Right forelimb (tissue), 1 donor: ENCODE measurements at places on chromosomes 2 and 18.

DNA sequence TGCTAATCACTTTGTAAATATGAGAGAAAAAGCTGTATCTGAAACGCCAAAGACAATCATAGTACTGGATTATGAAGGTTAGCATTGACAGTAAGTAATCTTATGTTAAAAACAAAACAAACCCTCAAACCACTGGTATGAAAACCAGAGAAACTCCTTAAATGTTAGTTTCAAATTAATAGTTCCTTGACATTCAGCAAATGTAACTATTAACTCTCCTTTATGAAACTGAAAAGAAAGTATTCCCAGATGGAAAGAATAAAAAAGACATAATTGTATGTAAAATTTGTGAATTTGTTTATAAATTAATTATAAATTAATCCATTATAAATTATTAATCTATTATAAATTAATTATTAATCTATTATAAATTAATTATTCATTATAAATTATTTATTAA lies 12.3 kb downstream of the FASTKD1 start:
- no peak for DNase-seq

GRCh38 chr2:236179236-236180075 lies 11.3 kb upstream of the GBX2 start:
- no peak for DNase-seq

- DNase-seq = no peak
Observed at GRCh38 chr18:40283560-40283959, 1671.5 kb upstream of the PIK3C3 start.

GRCh38 chr2:9207641-9208311 lies 1.2 kb downstream of the ASAP2 start:
- DNase-seq = no peak

DNA sequence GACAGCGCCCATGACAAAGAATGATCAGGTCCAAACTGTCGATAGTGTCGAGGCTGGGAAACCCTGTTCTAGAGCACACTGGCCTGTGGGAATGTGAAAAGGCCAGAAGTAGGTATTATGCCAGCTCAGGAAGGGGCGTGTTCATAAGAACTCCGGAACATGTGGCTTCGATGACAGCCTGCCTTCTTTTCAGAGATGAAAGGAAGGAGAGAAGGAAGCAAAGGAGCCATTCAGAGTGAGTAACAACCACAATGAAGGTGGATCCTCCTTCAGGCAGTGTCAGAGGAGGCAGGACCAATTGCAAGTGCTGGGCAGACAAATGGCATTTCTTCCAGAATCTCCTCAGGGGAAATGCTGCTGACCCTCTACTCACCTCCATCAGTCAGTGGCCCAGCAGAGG lies 58.5 kb downstream of the NCKAP5 start:
- DNase-seq = no peak

DNA sequence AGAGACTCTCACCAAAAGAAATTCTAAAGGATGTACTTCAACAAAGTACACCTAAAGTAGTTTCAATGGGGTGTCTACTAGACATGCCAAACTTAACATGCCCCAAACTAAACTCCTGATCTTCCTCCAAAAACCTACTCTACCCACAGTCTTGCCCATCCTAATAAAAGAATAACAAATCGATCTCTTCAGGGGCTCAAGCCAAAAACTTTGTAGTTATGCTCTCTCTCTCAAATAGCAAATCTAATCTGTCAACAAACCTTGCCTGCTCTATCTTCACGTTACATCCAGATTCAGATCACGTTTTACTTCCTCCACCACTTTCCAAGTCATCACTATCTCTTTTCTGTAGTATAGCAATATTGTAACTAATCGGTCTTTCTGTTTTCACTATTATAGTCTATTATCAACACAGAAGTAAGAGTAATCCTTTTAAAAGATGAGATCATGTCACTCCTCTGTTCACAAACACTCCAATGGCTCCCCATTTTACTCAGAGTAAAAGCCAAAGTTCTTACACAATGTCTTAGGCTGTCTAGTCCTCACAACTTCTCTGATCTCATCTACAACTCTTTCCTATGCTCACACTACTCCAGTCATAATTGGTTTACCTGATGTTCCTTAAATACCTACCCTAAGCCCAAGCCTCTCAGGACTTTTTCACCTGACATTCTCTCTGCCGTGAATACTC lies 79.9 kb downstream of the THADA start:
- no peak for DNase-seq

GRCh38 chr2:203535078-203535783 lies at the start of gene RAPH1:
Gene RAPH1 (minus strand): TSS chr2:203535301. CDS start chr2:203495353, 39,948 bp downstream.
- peak; percentile 89 for DNase-seq
